ENCODE measurements at places on chromosomes 13 and 19. TPM values are rescaled to one million over a fixed set of nuclear protein-coding genes. Genes with fewer than 3 reads are reported as not detected.

ZNF653 gene
- 7.4 TPM for total RNA-seq

RRAS gene
- total RNA-seq: 66.4 TPM

ALKBH6 gene
- total RNA-seq: 25.1 TPM

ZNF429 gene
- total RNA-seq: 1.1 TPM

DNA sequence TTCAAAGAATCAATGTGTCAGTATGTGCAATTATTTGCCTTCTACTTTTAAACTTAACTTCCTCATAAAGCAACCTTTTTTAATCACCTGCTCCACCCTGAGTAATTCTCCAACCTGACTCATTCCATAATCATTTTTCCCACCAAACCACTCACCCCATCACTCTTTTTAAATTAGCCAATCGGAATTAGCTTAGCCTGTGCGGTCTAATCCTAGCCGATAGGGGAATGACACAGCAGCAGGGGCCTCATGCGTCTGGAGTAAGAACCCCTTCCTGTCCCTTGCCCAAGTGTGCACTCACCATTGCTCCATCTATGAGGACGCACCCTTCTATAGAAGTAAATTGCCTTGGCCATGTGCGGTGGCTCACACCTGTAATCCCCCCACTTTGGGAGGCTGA lies 27.4 kb upstream of the ZNF83 start:
- no peak for DNase-seq

GRCh38 chr13:110376120-110376519 lies 69.0 kb downstream of the COL4A2 start:
- DNase-seq: no peak

DNA sequence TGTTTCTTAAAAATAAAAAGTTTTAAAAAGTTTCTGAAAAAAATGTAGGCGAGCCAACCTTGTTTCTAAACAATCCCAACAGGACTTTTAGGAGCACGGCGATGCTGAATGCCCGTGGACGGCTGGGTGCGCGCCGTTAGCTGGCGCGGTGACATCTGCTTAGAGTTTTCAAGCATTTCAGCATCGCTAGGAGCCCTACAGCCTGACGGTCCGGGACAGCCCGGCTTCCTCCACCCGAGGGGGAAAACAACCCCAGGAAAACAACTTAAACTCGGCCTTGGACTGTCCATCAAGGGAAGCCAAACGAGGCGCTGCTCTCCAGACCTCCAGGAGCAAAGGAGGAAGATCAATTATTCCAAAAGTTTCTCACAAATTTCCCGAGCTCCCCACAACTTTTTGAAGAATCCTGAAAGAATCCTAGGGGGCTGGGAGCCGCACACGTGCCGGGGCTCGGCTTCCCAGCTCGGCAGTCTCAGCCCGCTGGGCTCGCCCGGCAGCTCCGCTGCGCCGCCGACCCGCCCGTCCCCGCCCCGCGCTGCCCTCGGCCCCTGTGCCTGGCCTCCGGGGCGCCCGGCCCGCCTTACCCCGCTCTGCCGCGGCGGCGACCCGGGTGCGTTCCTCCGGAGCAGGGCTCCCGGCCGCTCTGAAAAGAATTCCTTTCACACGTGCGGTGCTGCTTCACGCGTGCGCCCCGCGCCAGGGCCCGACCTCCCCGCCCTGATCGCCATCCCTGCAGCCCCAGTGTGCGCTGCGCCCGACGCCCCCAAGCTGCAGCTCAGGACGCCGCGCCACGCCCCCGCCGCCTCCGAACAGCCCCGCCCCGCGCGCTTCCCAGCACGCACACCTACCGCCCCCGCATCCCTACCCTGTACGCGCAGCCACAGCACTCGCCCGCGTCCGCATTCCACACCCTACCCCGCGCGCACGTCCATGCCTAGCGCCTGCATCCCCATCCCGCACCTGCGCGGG lies at the start of gene GJA3:
TSS of gene GJA3 (minus strand) at position 747 of the 969 bp plus-strand sequence. CDS start 17,764 bp downstream, outside the sequence.
- DNase-seq: peak; percentile 81

DNA sequence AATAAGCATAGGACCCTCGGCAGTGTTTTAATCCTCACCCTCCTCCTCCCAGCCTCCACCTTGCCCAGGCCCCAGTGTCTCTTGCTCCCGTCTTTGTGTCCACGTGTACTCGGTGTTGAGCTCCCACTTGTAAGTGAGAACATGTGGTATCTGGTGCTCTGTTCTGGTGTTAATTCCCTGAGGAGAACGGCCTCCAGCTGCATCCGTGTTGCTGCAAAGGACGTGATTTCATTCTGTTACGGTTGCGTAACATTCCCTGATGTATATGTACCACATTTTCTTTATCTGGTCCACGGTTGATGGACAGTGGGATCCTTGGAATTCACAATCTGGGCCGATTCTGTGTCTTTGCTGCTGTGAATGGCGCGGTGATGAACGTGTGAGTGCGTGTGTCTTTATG lies 44.7 kb upstream of the TFDP1 start:
- DNase-seq: no peak

DNA sequence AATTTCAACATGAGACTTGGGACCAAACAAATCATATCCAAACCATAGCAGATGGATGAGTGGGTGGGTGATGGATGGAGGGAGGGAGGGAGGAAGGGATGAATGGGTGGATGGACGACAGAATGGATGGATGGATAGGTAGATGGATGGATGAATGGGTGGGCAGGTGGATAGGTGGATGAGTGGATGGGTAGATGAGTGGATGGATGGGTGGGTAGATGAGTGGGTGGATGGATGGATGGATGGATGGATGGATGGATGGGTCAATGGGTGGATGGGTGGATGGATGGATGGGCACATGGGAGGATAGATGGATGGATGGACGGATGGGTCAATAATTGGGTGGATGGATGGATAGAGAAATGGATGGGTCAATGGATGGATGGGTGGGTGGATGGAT lies 47.9 kb upstream of the ONECUT3 start:
- DNase-seq: no peak

DNA sequence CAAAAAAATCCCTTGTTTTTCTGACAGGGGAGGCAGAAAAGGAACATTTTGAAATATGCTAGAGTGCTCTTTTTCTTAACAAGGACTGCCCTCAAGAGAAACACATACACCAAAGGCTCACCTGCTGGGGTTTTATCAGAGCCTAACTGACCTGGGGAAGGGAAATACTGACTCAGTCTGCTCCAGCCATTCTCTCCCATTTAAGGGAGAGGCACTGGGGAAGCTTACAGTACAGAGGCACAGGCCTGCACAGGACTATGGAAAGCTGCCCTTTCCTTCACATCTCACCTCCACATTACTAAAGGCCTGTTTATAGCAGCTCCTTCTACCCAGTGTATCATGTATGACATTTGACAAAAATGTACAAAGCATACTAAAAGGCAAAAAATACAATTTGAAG lies 30.3 kb downstream of the TNFRSF19 start:
- DNase-seq: no peak

DNA sequence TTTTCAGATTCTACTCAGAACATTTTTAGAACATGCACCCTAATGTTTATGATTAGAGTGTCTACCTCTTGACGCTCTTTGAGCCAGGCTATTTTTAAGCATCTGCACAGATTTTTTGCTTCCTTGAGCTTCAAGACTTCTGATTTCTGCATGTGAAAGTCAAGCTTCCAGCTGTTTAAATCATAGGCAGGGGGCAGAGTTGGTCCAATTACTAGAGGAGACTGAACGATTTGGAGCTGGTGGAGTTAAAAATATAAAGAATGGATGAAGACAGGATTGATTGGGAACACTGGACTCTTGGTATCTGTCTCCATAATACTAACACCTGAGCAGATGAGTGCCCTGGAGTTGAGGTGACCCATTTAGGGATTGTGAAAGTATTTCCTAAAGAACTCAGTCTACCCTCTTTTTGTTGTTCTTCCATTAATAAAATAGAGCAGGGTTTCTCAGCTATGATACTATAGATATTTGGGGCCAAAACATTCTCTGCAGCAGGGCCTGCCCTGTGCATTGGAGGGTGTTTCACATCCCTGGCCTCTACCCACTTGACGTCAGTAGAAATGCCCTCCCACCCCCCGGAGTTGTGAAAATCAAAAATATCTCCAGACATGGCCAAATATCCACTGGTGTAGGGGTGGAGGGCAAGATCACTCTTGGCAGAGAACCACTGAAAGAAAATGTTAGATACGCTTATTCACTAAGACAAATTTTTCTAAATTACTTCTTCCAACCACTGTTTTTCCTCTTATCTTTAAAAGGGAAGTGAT lies 160.1 kb downstream of the COG6 start:
- DNase-seq: no peak

GRCh38 chr13:60139272-60139671 lies 24.5 kb downstream of the DIAPH3 start:
- no peak for DNase-seq

GRCh38 chr19:7870571-7871436 lies 3.4 kb downstream of the PRR36 start:
- DNase-seq: peak; percentile 89

All from MG63 (cell line).